ENCODE measurements at places on chromosomes 11 and 22.

DNA sequence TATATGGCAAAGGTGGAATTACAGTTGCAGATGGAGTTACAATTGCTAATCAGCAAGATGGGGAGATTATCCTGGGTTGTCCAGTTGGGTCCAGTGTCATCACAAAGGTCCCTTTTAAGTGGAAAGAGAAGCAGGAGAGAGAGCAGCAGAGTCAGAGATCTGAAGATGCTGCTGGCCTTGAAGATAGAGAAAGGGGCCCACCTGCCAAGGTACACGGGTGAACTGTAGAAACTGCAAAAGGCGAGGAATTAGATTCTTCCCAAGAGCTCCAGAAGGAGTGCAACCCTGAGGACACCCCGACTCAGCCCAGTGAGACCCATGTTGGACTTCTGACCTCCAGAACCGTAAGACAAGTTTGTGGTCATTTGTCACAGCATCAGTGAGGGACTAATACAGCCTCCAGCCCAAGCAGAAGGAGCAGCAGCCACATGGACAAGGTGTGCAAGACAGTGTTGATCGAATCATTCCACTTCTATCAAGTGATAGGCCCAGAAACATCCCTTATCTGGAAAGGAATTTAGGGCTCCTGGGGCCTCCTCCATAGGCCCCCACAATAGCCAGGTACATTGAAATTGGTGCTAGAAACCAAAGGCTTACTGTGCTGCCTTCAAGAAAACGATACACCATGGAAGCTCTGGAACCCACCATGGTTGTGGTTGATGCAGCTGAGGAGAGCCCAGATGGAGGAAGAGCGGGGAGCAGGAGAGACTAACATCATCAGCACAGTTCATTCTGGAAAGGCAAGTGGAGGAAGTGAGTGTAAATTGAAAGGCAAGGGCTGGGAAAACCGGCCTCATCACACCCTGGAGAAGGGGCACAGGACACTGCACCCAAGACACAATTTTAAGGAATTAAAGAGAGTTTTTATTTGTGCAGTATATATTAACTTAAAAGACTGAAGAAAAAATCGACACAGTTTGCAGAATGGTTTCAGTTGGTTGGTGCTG is 23.3 kb downstream of the SNAP29 start:
- no peak overlapping the region for H3K27ac ChIP-seq
- H3K4me3 ChIP-seq, result no peak overlapping the region
- DNase-seq, result no peak
- no peaks in the 10 kb centered on the region for H3K4me1 ChIP-seq

- H3K27ac ChIP-seq, result no peak overlapping the region
- no peak overlapping the region for H3K4me3 ChIP-seq
- no peaks in the 10 kb centered on the region for H3K27me3 ChIP-seq
- no peaks in the 10 kb centered on the region for H3K36me3 ChIP-seq
Measured at GRCh38 chr22:25021409-25021808, 68.9 kb downstream of the KIAA1671 start.

- H3K27ac ChIP-seq, result no peak overlapping the region
- no peaks in the 10 kb centered on the region for H3K27me3 ChIP-seq
Measured at GRCh38 chr11:78110351-78110750, 29.1 kb downstream of the ALG8 start.

GRCh38 chr11:120612513-120613263 is 101.1 kb downstream of the GRIK4 start:
- H3K27ac ChIP-seq, result no peak overlapping the region
- H3K36me3 ChIP-seq, result no peaks in the 10 kb centered on the region
- H3K4me1 ChIP-seq, result no peaks in the 10 kb centered on the region
- peak; percentile 7 for DNase-seq
- H3K27me3 ChIP-seq, result no peaks in the 10 kb centered on the region
- no peak overlapping the region for H3K4me3 ChIP-seq

GRCh38 chr11:114228435-114229411 is 67.5 kb upstream of the NNMT start:
- no peaks in the 10 kb centered on the region for H3K27me3 ChIP-seq
- H3K4me1 ChIP-seq, result peaks cover 8% of the 10 kb centered on the region
- DNase-seq, result no peak

- peak within 1 kb of the TSS; percentile 60 for H3K4me3 ChIP-seq
- no peaks in the 10 kb centered on the region for H3K27me3 ChIP-seq
- H3K36me3 ChIP-seq, result peaks cover 10% of the 10 kb centered on the region
- peak within 1 kb of the TSS; percentile 39 for H3K27ac ChIP-seq
Measured at GRCh38 chr11:560305-561147, at the start of the genes LMNTD2 and RASSF7. TSS of gene LMNTD2 (minus strand) at chr11:560738. CDS start at chr11:560716, 22 bp downstream. TSS of gene RASSF7 (plus strand) at chr11:560970. CDS start at chr11:561769, 799 bp downstream.

DNA sequence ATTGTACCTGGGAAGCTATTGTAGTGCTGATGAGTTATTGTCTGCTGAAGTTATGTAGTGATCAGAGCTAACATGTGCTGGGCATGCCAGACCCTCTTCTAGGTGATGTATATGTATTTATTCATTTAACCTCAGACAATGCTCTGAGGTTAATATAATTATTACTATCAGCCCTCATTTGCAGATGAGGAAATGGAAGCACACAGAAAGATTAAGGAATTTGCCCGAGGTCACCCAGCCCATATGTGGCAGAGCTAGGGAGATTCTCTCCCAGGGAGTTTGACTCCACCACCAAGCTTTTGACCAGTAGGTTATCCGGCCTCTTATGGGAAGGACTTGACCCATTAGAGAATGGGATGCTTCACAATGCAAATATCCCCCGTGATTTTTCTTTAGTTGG is 114.2 kb upstream of the NAV2 start:
- no peaks in the 10 kb centered on the region for H3K4me1 ChIP-seq
- H3K36me3 ChIP-seq, result no peaks in the 10 kb centered on the region
- no peak overlapping the region for H3K4me3 ChIP-seq
- H3K27me3 ChIP-seq, result no peaks in the 10 kb centered on the region
- DNase-seq, result no peak

- peaks cover 18% of the 10 kb centered on the region for H3K27me3 ChIP-seq
- peaks cover 22% of the 10 kb centered on the region for H3K4me1 ChIP-seq
- H3K4me3 ChIP-seq, result peak overlapping the region; percentile 34
- H3K27ac ChIP-seq, result no peak overlapping the region
- H3K36me3 ChIP-seq, result no peaks in the 10 kb centered on the region
- no peak for DNase-seq
Measured at GRCh38 chr11:124752471-124753102, 532 bp upstream of the VSIG2 start.

- no peaks in the 10 kb centered on the region for H3K27me3 ChIP-seq
- DNase-seq, result no peak
- no peaks in the 10 kb centered on the region for H3K36me3 ChIP-seq
- H3K4me3 ChIP-seq, result no peak overlapping the region
- no peak overlapping the region for H3K27ac ChIP-seq
Measured at GRCh38 chr11:64628596-64628995, 37.6 kb downstream of the SLC22A12 start.

DNA sequence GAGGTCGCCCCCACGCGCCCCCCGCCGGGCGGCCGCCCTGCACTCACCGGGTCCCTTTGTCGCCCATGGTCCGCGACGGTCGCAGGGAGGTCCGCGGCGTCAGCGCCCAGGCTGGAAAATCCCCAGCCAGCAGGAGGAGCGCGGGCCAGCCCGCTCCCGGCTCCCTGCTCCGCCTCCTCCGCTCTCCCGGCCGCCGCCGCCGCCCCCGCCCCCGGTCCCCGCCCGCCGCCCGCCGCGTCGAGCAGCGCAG is at the start of gene ARRB1:
ARRB1 (minus strand) TSS at position 121 of the 250 bp plus-strand sequence; CDS start at position 67, 54 bp downstream.
- DNase-seq, result no peak
- H3K27me3 ChIP-seq, result no peaks in the 10 kb centered on the region
- peak within 1 kb of the TSS; percentile 73 for H3K27ac ChIP-seq
- H3K4me1 ChIP-seq, result peaks cover 65% of the 10 kb centered on the region

DNA sequence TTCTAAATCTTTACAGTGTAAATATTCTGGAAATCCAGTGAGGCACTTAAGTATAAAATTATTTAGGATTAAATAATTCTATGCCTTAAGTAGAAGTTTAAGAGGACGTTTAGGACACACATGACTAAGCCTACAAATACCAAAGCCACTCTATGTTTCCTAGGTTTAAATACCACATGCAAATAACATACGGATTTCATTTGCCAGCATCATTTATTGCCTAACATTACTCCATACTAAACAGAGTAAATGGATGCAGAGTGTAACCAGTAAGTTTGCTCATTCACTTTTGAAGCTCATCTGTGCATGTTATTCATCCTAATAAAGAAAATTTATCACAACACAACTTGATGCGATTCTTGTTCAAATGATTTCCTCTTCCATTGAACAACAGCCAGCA is 4.1 kb downstream of the BDNF start:
- H3K27ac ChIP-seq, result no peak overlapping the region
- no peaks in the 10 kb centered on the region for H3K36me3 ChIP-seq
- H3K27me3 ChIP-seq, result peaks cover 56% of the 10 kb centered on the region
- no peak overlapping the region for H3K4me3 ChIP-seq

DNA sequence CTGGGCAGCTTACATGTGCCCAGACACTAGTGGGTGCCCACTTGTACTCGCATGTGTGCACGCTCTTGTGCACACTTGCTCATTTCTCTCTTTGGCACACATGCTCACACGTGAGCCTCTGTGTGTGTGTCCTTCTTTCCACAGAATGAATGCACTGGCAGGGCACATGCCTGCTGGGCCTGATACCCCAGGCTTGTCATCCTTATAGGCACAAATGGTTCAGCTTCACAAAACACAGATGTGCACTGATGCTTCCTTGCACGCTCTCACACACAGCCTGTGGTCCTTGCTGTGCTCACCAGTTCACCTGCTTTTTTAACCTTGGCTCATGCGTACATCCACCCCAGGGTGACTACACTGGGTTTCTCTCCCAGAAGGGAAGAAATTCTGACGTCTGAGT is 174.8 kb downstream of the BUD13 start:
- no peaks in the 10 kb centered on the region for H3K36me3 ChIP-seq
- no peak for DNase-seq

DNA sequence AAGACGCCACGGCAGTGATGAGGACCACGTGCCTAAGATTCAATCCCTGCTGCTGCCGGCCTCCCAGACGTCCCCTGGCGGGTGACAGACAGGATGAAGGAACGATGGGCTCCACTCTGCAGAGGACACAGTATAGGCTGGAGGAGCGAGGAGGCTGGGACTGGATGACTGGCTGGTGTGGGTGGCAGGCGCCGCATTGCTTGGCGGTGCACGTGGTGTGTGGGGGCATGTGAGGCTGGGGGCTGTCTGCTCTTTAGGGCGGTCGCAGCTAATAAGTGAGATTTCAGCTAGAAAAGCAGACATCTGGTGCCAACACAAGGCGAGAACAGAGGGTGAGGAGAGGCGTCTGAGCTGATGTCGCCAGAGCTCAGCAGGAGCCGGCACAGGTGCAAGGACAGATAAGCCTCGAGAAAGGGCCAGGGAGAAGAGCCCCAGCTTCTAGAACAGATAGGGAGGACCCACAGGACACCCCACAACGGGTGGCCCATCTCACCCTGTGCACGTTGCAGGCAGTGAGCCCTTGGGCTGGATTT is 33.2 kb downstream of the TSPAN4 start:
- DNase-seq, result no peak
- H3K4me3 ChIP-seq, result no peak overlapping the region
- no peaks in the 10 kb centered on the region for H3K27me3 ChIP-seq
- no peaks in the 10 kb centered on the region for H3K4me1 ChIP-seq
- H3K36me3 ChIP-seq, result peaks cover 8% of the 10 kb centered on the region

GRCh38 chr11:92123540-92123939 is 101.1 kb upstream of the FAT3 start:
- no peak overlapping the region for H3K27ac ChIP-seq
- H3K4me3 ChIP-seq, result no peak overlapping the region
- H3K36me3 ChIP-seq, result no peaks in the 10 kb centered on the region
- H3K4me1 ChIP-seq, result no peaks in the 10 kb centered on the region
- H3K27me3 ChIP-seq, result no peaks in the 10 kb centered on the region
- no peak for DNase-seq

- no peak overlapping the region for H3K4me3 ChIP-seq
- H3K27me3 ChIP-seq, result no peaks in the 10 kb centered on the region
- peaks cover 51% of the 10 kb centered on the region for H3K4me1 ChIP-seq
- H3K27ac ChIP-seq, result no peak overlapping the region
Measured at GRCh38 chr11:35109041-35109440, 29.9 kb upstream of the CD44 start.

DNA sequence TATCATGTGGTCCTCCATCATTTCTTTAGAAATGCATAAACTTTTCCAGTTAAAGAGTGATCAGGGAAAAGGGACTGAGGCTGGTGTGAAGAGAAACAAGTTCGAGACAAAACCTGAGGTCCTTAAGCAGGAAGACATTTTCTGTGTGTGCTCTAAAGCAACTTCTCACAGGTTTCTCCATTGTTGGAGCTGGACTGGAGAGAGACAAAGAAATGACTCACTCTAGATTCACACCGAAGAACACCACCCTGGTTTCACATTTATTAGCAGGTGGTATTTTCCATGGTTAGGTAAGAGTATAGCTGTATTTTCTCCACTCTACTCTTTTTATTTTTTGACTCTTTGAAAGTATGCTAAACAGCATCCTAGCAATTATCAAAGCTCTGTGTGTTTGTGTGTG is 736.4 kb downstream of the KCNA4 start:
- DNase-seq, result no peak
- H3K4me3 ChIP-seq, result no peak overlapping the region
- no peaks in the 10 kb centered on the region for H3K4me1 ChIP-seq
- H3K27ac ChIP-seq, result no peak overlapping the region

DNA sequence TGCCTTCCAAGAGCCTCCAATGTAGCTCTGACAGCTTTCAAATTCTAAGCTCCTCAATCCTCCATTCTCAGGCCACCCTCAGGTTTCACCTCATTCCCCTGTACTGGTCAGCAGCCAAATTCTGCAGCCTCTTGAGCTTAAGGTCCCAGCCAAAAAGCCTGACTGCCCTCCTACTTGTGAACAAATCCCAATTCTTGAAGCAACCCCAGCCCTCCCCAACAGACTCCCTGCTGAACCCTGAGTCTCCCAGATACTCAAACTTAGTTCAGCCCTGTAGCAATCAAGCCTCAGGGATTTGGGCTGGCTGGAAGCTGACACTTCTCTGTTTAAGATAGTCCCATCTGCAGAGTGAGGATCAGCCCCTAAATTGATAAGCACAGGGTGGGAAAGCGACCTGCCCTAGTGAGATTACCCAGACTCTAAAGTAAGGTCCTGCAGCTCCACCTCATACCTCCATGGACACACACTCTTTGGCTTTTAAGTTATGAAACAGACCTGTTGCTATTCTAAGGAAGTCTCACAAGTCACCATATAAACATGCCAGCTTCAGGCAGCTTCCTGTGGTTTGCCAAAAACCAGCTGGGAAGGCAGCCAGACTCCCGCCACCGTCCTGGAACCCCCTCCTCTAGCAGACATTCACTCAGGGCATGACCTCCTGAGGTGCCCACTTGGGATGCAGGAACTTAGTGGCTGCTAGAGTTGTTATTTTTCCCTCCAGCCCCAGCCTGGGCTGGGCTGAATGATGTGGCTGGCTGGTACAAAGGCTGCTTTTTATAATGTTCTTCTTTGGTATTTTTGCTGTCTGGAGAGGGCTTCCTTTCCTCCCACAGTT is 82.5 kb upstream of the PICALM start:
- no peak overlapping the region for H3K4me3 ChIP-seq
- no peaks in the 10 kb centered on the region for H3K36me3 ChIP-seq
- peaks cover 20% of the 10 kb centered on the region for H3K4me1 ChIP-seq
- no peaks in the 10 kb centered on the region for H3K27me3 ChIP-seq
- no peak overlapping the region for H3K27ac ChIP-seq

GRCh38 chr11:116823031-116823843 is at the start of gene APOA4:
TSS of gene APOA4 (minus strand) at chr11:116823304. CDS start at chr11:116823191, 113 bp downstream.
- H3K27ac ChIP-seq, result no peak within 1 kb of the TSS
- no peak within 1 kb of the TSS for H3K4me3 ChIP-seq
- DNase-seq, result no peak
- no peaks in the 10 kb centered on the region for H3K36me3 ChIP-seq
